ENCODE measurements at places on chromosomes 2 and 18. TPM values are rescaled to one million over a fixed set of nuclear protein-coding genes. Genes with fewer than 3 reads are reported as not detected.
A peak's percentile ranks its signal among the peaks of the same experiment; 100 is the strongest.

DNA sequence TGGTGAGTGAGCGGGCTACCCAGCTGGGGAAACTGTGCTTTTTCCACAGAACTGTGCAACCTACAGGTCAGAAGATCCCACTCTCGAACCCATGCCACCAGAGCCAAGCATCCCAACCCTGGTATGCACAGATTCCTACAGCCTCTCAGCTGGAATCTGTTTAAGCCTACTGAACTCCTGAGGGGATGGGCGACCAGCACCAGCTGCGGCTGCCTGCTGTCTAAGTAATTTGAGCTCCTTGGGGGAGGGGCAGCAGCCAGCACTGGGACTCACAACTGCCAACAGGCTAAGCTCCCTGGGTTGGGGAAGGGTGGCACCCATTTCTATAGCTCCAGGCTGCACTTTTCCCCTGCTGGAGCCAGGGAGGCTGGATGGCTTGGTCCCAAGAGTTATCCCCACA, 11.8 kb downstream of the CYP27C1 start:
- no peak for DNase-seq

DNA sequence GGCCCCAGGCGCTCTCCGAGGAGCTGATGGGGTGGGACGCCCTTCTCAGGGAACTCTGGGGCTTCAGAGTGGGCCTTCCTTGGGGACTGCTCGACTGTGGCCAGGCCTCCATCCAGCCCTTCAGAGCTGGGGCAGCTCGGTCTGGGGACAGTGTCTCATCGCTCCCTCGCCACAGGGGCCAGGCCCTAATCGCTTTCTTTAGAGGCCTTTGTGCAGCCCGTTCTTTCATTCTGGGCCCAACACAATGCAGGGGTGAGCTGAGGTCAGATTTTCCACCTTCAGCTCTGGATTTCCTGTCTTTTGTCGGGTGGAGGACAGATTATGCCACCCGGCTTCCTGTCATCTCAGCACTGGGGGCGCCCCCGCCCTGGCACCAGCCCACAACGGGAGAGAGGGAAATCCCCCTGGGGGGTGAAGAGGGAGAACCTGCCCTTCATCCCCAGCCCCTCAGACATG, 25.2 kb downstream of the MYCN start:
- DNase-seq = no peak

GRCh38 chr2:16655905-16656642, 9.6 kb downstream of the CYRIA start:
- no peak for DNase-seq

The RAB6C gene
- polyA plus RNA-seq = 1.4 TPM

- no peak for DNase-seq
Observed at GRCh38 chr2:98180456-98180855, 93.5 kb downstream of the VWA3B start.

The MOCOS gene
- 0.74 TPM for polyA plus RNA-seq

DNA sequence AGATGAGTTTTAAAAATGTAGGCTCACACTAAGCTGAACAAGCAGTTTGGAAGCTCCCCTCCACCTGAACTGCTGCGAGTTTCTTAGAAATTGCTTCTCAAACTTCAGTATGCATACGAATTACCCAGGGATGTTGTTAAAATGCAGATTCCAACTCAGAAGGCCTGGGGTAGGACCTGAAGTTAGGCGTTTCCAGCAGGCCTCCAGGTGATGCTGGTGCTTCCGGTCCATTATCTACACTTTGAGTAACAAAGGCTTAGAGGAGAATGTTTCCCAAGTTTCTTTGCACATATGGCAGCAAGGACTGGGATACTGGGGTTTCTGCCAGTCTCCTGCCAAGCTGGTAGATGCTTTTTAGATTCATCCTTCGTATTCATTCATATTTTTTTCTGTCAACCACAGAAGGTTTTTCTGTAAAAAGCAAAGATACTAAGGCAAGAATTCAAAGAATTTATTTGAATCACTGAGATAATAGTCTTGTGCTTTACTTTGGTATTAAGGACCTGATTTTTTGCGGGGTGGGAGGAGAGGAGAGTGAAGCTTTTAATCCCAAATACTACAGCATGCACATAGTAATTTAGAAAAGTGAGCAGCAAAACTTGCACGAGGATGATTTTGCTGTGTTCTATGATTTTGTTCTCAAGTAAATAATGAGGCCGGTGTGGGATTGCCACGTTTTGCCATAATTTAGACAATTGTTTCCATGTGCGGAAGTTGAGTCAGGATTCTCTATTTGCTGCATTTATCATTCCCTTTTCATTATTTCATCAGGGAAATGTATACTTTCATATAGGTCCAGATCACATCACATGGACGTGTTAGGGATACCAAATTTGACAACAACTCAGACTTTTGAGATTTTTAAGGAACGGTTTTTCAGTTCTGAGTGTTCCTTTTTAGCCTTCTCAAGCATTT, 137.6 kb upstream of the SPATS2L start:
- DNase-seq = no peak

The EIPR1 gene
- polyA plus RNA-seq = 16.8 TPM

The UGT1A3 gene
- not detected for polyA plus RNA-seq

- DNase-seq = no peak
Observed at GRCh38 chr2:189729430-189729829, 33.2 kb downstream of the OSGEPL1 start.

GRCh38 chr18:43563780-43564179, 286.5 kb upstream of the SYT4 start:
- no peak for DNase-seq

DNA sequence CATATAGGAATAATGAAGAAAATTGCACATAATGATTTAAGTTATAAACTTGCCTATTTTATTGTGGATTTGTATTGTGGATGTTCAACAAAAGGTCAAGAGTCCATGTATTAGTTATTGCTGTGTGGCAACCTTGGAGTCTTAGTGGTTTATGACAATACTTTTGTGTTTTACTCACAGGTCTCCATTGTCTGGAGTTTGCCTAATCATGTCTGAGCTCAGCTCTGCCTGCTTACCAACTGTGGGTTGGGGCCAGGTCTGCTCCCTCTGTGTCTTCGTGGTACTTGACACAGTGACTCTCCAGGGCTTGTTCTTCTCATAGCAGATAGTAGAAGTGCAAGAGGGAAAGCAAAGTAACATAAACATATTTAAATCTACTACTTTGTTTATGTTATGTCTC, 382.5 kb downstream of the CBLN2 start:
- no peak for DNase-seq

DNA sequence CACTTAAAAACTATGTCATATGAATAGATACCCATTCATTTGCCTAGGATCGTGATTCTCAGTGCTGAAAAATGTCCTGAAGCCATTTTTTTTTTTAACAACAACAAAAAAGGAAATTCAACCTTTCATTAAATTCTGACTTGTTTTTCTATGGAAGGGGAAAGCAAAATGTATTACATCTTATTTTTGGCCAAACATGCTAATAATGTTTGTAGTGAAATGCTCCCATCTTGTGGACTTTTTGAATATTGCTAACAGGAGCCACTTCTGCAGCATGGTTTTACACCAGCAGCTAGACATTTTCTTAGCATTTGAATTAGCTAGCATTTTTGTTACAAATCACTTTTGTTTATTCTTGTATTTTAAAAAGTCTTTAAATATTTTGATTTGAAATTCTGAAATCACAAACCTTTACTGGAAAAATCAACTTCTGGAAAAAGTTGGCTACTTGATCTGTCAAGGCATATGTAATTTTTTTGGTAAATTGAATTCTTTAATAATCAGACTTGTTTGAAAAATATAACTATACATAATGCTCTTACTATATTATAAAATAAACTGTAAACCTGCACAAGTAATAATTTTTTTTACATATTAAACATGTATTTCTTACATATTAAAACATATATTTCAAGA, 75.8 kb downstream of the KIDINS220 start:
- DNase-seq = peak; percentile 27

DNA sequence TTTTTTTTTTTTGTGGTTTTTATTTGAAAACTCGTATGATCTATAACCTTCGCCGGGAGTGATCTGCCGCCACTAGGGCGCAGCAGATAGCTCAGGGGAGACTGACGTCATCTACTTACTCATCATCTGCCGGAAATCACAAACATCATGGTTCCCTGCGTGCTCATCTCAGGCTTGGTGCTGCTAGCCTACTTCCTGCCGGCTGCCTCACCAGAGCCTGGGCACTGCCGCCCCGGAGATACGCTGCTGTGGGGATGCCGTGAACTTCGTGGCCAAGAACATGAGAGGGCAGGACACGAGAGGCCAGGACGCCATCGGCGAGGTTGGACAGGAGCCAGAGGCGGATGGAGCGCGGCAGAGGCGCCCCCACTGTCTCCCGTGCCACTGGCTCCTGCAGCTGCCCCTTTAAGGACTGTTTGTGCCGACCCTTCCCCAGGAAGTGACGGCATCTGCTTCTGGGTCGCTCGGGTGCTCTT, 68.8 kb downstream of the DOK6 start:
- DNase-seq = no peak

- DNase-seq = no peak
Observed at GRCh38 chr18:55102501-55102900, 143.2 kb upstream of the CCDC68 start.

GRCh38 chr2:44135296-44135695, 33.4 kb upstream of the PPM1B start:
- no peak for DNase-seq

- no peak for DNase-seq
Observed at GRCh38 chr2:239829326-239829725, 195.8 kb downstream of the NDUFA10 start.

DNA sequence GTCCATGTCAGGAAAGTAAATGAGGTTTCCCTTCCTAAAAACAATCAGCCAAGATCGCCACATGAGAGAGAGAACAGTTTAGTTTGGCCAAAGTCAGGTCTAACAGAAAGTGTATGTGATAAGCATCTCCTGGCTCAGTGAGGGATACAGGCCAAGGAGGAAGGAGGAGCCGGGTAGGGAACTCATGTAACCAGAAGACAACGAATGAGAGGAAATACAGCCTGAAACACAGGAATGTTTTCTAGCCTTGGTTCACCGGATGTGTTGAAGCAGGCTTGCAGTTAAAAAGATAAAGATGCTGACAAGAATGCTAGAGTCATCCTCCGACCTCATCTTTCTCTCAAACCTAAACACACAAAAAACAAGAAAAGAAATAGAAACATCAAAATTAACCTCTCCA, 283.9 kb upstream of the SIX2 start:
- no peak for DNase-seq

The DPP10 gene
- polyA plus RNA-seq = 11.5 TPM

DNA sequence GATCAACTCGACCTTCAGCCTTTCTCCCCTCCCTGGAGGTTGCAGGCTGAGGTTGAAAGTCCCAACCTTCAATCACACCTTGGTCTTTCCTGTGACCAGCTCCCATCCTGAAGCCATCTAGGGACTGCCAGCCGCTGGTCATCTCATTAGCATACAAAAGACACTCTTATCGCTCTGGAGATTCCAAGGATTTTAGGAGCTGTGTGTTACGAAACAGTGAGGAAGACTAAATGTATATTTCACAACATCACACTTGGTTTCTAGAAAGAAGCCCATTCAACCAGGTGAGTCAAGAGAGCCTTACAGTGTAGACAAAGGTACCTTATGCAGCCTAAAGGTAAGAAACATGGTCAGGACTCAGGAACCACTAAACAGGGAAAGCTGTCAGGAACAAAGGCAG, 126.4 kb downstream of the SH3BP4 start:
- no peak for DNase-seq

- DNase-seq = no peak
Observed at GRCh38 chr18:63890950-63891304, 3.4 kb downstream of the SERPINB2 start.

GRCh38 chr2:218334531-218334930, 22.1 kb upstream of the CATIP start:
- DNase-seq = no peak

The CXCR4 gene
- polyA plus RNA-seq = 55.8 TPM

GRCh38 chr2:158143703-158144360, 42.2 kb downstream of the UPP2 start:
- DNase-seq = no peak

- DNase-seq = no peak
Observed at GRCh38 chr18:70121842-70122241, 83.6 kb downstream of the RTTN start.

The IKZF2 gene
- polyA plus RNA-seq = 3.6 TPM

DNA sequence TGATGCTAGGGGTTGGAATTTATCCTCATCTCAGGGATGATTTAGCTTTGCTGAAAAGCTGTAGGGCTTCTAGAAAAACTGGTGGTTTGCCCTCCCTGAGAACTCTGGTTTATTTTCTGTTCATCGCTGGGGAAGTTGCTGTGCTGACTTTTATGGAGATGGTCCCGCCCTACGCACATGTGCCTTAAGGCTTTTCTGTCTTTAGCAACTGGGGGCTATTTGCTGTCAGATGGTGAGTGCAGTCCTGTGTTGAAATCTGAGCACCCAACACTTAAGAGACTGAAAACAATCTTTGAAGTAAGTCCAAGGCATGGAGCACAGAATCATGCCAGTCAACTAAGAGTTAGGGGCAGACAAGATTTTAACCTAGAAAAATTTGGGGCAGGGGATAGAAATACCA, 2148.4 kb upstream of the CELF4 start:
- no peak for DNase-seq

DNA sequence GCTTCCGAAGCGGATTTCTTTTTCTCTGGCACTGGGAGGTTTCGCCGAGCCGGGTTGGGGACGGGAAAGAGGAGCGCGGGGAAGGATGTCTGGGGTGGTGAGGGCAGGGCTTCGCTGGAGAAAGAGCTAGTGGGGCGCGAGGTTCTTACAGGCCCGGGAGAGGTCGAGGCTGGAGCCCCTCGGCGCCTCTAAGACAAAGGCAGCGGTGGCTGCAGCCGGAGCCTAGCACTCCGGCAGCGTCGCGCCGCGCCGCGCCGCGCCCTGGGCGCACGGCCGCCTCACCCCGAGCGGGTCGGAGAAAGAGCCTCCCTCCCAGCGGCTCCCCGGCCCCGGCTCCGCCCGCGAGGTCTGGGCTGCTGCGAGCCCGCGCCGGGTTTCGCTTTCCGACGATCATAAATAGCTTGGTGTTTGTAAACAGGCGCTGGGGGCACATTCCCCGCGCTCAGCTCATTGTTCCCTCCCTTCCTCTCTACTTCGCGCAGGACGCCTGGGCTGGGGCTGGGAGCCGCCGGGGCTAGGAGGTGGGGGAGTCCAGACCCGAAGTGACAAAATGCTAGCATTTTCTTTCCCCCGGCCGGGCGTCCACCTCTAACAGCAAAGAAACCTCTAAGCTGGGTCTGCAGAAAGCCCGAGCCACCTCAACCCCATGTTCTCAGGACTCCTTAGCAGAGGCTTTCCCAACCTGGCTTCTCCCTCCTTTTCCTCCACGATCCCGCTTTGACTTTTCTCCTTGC, 813 bp upstream of the MEIS1 start:
- DNase-seq = no peak

DNA sequence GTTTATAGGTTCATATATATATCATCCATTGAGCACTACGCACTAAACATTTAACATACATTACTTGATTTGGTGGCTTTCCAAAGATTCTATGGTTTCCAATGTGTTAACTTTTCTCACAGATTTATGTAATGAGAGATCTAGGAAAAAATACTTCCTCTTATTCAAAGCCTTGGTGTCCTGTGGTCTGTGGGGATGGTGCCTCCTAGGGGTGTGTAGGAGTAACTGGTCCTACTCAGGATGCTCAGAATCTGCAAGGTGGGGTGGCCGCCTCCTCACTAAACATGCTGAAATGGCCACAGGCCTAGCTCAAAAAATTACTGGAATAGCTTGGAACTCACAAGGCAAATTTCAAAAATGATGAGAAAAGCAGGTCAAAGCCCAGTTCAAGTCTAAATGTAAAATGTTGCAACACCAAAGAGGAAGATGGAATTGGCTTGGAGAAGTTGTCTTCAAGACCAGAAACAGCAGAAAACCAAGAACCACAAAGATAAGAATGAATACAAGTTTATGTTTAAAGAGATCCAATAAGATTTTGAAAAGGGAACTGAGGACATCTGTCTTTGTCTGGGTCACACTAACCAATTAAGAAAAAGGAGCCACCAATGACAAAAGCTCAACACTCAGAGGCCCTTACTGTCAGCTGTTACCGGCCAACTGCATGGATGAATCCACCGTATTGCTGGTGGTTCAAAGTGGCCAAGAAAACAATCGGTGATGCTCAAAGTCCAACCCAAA, 11.5 kb downstream of the GPR55 start:
- no peak for DNase-seq
